ENCODE measurements at places on chromosomes 6 and 20.
A peak's percentile ranks its signal among the peaks of the same experiment; 100 is the strongest.

DNA sequence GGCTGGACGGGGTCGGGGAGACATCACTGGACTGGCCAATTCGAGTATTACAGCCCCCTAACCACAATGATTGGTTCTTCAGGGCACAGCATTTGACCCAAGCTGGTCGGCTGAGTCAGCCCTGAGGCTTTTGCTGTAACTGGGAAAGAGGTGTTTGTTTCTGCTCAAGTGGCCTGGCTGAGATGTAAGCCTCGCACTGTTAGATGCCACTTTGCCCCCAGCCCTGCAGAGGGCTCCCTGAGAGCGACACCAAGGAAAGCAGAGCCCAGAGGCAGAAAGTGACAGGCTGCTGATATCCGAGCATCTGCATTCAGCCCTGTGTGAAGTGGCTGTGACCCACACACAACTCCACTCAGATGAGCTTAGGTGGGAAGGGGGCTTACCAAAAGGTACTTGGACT, 19.4 kb downstream of the ERGIC3 start:
- H3K4me3 ChIP-seq, result no peak overlapping the region
- no peaks in the 10 kb centered on the region for H3K4me1 ChIP-seq
- no peaks in the 10 kb centered on the region for H3K27me3 ChIP-seq
- no peaks in the 10 kb centered on the region for H3K36me3 ChIP-seq
- no peak for DNase-seq
- no peak overlapping the region for H3K27ac ChIP-seq

DNA sequence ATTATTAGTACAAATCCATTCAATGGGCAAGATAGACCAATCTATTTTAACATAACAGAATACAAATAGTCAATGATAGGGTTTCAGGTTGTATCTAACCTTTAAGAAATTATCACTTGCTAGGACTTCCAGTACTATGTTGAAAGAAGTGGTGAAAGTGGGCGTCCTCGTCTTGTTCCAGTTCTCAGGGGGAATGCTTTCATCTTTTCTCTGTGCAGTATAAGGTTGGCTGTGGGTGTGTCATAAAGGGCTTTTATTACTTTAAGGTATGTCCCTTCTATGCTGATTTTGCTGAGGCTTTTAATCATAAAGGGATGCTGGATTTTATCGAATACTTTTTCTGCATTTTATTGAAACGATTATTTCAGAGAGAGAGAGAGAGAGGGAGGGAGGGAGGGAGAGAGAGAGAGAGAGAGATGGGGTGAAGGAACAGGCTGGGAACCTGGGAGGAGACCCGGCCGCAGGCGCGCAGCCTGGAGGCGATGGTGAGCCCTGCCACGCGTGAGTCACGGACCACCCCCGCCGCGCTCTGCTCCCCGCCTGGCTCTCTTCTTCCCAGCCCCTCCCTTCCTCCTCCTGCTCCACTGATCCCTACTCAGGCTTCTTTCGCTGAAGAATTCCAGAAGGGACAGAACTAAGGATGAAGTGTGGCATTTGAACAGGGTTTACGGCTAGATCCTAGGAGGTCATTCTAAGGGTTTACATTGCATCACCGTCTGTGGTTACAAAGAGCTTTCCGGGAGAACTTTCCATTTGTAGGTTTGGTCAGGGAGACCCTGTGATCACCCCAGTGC, 45.5 kb upstream of the HLA-E start:
- peaks cover 70% of the 10 kb centered on the region for H3K27me3 ChIP-seq
- DNase-seq, result no peak
- peaks cover 4% of the 10 kb centered on the region for H3K4me1 ChIP-seq
- no peaks in the 10 kb centered on the region for H3K36me3 ChIP-seq
- H3K27ac ChIP-seq, result no peak overlapping the region

- H3K36me3 ChIP-seq, result no peaks in the 10 kb centered on the region
- H3K27ac ChIP-seq, result no peak overlapping the region
- no peak for DNase-seq
- no peak overlapping the region for H3K4me3 ChIP-seq
- no peaks in the 10 kb centered on the region for H3K4me1 ChIP-seq
Observed at GRCh38 chr6:22754061-22754460, 184.7 kb downstream of the HDGFL1 start.

- H3K36me3 ChIP-seq, result no peaks in the 10 kb centered on the region
- H3K27me3 ChIP-seq, result no peaks in the 10 kb centered on the region
Observed at GRCh38 chr6:80245043-80245442, 138.6 kb downstream of the BCKDHB start.

DNA sequence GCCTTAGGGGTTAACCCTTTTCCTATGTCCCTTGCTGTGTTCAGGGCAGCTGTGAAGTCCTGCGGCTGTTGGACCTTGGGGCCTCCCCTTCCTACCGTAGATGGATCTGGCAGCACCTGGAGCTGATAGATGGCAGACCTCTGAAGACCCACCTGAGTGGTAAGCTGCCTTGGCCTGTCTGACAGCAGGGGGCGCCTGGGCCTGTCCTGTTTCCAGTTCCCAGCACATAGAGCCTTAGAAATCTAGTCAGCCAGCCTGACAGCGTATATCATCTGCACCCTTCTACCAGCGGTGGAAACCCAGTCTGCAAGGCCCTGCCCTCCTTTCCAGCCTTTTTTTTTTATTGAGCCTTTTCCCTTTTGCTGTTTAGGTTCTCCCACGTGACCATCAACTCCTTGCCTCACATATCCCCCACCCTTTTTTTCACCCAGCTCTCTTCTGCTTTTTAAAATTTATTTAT, 26.6 kb downstream of the CNBD2 start:
- no peaks in the 10 kb centered on the region for H3K27me3 ChIP-seq
- DNase-seq, result peak; percentile 72
- no peaks in the 10 kb centered on the region for H3K4me1 ChIP-seq
- H3K36me3 ChIP-seq, result no peaks in the 10 kb centered on the region

DNA sequence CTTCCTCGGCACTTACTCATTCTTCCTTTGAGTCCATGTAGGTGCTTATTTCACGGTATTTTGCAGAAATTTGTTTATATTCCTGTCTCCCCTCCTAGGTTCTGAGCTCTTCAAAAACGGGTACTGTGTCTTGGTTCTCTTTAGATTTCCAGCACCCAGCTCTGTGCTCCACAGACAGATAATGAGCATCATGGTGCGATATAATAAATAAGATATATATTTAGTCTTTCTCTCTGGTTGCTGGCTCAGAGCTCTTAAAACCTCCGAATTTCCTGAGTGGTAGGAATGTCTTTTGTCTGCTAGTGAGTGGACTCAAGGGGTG, 108.1 kb upstream of the GPR6 start:
- H3K4me1 ChIP-seq, result no peaks in the 10 kb centered on the region
- no peaks in the 10 kb centered on the region for H3K36me3 ChIP-seq
- H3K4me3 ChIP-seq, result no peak overlapping the region
- H3K27me3 ChIP-seq, result no peaks in the 10 kb centered on the region

- DNase-seq, result no peak
- no peaks in the 10 kb centered on the region for H3K4me1 ChIP-seq
- no peak within 1 kb of the TSS for H3K27ac ChIP-seq
- no peak within 1 kb of the TSS for H3K4me3 ChIP-seq
- peaks cover 17% of the 10 kb centered on the region for H3K27me3 ChIP-seq
- no peaks in the 10 kb centered on the region for H3K36me3 ChIP-seq
Observed at GRCh38 chr20:51022803-51023616, at the start of gene KCNG1. Gene KCNG1, minus strand, starts transcription at chr20:51023107. Its CDS starts 12,769 bp downstream, at chr20:51010338.

GRCh38 chr6:20826378-20826777, 292.1 kb downstream of the CDKAL1 start:
- no peak overlapping the region for H3K27ac ChIP-seq
- H3K4me1 ChIP-seq, result no peaks in the 10 kb centered on the region
- DNase-seq, result no peak
- H3K27me3 ChIP-seq, result no peaks in the 10 kb centered on the region

DNA sequence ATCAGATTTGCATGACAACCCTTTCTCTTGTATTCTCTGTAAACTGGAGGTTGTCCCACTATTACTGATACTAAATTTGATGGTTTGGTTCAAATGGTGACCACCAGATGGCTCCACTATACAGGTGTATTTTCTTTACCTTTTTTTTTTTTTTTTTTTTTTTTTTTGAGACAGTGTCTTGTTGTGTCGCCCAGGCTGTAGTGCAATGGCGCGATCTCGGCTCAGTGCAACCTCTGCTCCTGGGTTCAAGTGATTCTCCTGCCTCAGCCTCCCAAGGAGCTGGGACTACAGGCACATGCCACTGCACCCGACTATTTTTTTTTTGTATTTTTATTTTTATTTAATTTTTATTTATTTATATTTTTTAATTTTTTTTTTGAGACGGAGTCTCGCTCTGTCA, 6.6 kb upstream of the WTAP start:
- DNase-seq, result peak; percentile 61
- H3K27ac ChIP-seq, result no peak overlapping the region
- H3K4me1 ChIP-seq, result peaks cover under 1% of the 10 kb centered on the region
- no peak overlapping the region for H3K4me3 ChIP-seq

GRCh38 chr6:154447954-154448353, 62.5 kb downstream of the CNKSR3 start:
- no peak for DNase-seq
- H3K36me3 ChIP-seq, result no peaks in the 10 kb centered on the region
- no peak overlapping the region for H3K27ac ChIP-seq
- H3K4me3 ChIP-seq, result no peak overlapping the region
- no peaks in the 10 kb centered on the region for H3K27me3 ChIP-seq
- H3K4me1 ChIP-seq, result no peaks in the 10 kb centered on the region

- no peak for DNase-seq
- peaks cover 9% of the 10 kb centered on the region for H3K36me3 ChIP-seq
- H3K4me3 ChIP-seq, result no peak overlapping the region
- H3K4me1 ChIP-seq, result peaks cover 42% of the 10 kb centered on the region
Observed at GRCh38 chr6:499617-500016, 108.1 kb downstream of the IRF4 start.

DNA sequence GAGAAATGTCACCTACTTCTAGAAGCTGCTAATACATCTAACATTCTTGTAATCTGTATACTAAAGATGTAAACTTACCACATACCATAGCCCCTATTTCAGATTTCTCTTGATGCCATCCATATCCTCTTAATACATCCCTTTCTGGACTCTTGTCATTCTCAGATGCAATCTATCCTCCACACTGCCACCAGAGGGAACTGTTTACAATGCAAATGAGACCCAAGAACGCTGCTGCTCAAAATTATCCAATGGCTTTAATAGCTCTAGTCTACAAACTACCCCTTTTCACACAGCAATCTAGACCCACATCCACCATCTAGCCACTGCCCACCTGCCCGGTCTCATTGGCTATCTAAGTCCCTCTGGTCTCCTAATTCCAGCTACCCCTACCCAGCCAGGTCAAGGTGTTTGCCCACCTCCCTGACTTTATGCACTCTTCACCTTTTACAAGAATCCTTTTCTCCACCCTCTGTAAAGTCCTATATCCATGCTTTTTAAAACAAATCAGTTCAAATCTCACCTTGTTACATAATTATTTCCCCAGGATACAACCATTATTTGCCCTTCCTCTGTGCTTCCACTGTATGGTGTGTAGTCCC, 14.8 kb downstream of the FAXC start:
- H3K36me3 ChIP-seq, result no peaks in the 10 kb centered on the region
- H3K27ac ChIP-seq, result no peak overlapping the region
- no peak overlapping the region for H3K4me3 ChIP-seq
- no peak for DNase-seq

DNA sequence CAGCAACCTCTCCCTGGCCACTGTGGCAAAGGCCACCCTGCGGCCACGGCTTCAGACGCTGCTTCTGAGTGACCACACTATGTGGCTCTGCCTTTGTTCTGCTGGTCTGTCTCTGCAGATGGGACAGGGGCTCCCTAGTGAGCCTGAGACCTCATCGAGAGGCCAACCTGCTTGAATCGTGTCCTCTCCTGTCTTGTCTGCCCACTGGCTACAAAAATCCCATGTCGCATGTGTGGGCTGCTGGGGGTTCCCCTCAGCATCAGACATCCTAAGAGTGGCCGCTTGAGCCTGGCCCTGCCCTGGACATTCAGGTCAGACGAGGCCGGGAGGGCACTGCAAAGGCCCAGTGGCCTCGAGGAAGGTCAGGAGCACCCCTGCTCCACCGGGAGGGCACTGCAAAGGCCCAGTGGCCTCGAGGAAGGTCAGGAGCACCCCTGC, 222.9 kb downstream of the DLL1 start:
- H3K36me3 ChIP-seq, result no peaks in the 10 kb centered on the region
- H3K27ac ChIP-seq, result no peak overlapping the region
- no peaks in the 10 kb centered on the region for H3K27me3 ChIP-seq
- no peak overlapping the region for H3K4me3 ChIP-seq
- no peak for DNase-seq

DNA sequence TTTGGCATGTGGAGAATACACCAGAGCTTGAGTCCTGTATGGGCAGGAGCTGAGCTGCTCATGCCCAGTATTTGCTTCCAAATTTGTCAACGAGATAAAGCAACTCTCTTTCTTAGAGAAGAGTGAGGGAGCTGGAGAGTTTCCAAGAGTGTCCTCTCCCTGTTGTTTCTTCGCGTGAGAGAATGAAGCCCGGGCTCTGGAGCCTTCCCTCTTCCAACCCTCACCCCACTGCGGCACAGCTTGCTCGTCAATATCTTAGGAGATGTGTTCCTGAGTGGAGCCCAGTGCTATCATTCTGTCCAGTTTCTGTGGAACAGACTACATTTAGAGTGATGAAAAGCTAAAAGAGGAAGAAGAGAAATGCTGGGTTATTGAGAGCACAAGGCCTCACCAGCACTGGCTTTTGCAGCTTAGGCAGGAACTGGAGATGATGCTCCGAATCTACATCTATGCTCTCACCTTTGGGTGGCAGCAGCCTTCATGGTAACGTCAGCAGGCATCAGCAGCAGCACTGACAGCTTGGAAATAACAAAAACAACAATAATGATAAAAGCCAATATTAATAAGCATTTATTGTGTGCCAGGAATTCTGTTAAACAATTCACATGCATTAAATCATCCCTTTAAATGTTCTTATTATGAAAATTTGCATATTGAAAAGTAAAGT, 66.5 kb upstream of the TFB1M start:
- no peaks in the 10 kb centered on the region for H3K4me1 ChIP-seq
- H3K36me3 ChIP-seq, result no peaks in the 10 kb centered on the region
- no peak overlapping the region for H3K27ac ChIP-seq
- no peak overlapping the region for H3K4me3 ChIP-seq
- H3K27me3 ChIP-seq, result no peaks in the 10 kb centered on the region

- no peaks in the 10 kb centered on the region for H3K27me3 ChIP-seq
- no peaks in the 10 kb centered on the region for H3K4me1 ChIP-seq
- DNase-seq, result no peak
- no peak overlapping the region for H3K27ac ChIP-seq
- no peaks in the 10 kb centered on the region for H3K36me3 ChIP-seq
Observed at GRCh38 chr6:14146506-14147096, 29.0 kb downstream of the CD83 start.

GRCh38 chr20:51184289-51184688, 161.4 kb upstream of the KCNG1 start:
- no peak for DNase-seq
- H3K27me3 ChIP-seq, result no peaks in the 10 kb centered on the region
- H3K4me3 ChIP-seq, result no peak overlapping the region
- no peaks in the 10 kb centered on the region for H3K36me3 ChIP-seq

DNA sequence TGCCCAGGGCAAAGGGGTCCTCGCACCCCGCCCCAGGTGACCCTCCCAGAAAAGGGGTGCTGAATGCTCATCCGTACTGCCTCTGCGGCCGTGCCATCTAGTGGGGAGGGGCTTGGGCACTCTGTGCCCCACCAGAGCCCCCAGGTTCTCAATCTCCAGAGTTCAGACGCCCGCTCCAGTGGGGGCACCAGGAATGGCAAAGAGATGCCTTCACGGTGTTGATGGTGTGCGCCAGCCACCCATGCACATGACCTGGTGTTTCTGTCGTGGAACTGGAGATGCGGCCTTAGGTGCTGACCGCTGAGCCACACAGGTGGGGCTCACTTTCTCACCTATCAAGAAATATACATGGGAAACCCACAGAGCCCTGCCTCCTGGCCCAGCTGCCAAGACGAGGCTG, 30.8 kb downstream of the GNAS-AS1 start:
- DNase-seq, result no peak
- H3K4me1 ChIP-seq, result no peaks in the 10 kb centered on the region
- no peaks in the 10 kb centered on the region for H3K36me3 ChIP-seq
- no peak overlapping the region for H3K27ac ChIP-seq
